Mesothelial cell of epicardium (in vitro differentiated cells): ENCODE measurements at places on chromosomes 16 and 17.

GRCh38 chr17:72030067-72030899, 90.5 kb upstream of the SOX9 start:
- peaks cover 25% of the 10 kb centered on the region for H3K4me1 ChIP-seq
- H3K36me3 ChIP-seq, result no peaks in the 10 kb centered on the region
- H3K27ac ChIP-seq, result peak overlapping the region; percentile 57
- DNase-seq, result peak; percentile 51
- H3K27me3 ChIP-seq, result peaks cover 6% of the 10 kb centered on the region

- H3K27me3 ChIP-seq, result peaks cover 37% of the 10 kb centered on the region
- no peaks in the 10 kb centered on the region for H3K4me1 ChIP-seq
- DNase-seq, result no peak
- H3K27ac ChIP-seq, result no peak overlapping the region
- no peaks in the 10 kb centered on the region for H3K36me3 ChIP-seq
These were observed 27.4 kb downstream of the MYH11 start for GRCh38 chr16:15829460-15829859.

- peaks cover 7% of the 10 kb centered on the region for H3K4me1 ChIP-seq
- H3K4me3 ChIP-seq, result no peak overlapping the region
- no peak overlapping the region for H3K27ac ChIP-seq
- DNase-seq, result peak; percentile 50
These were observed 22.5 kb downstream of the DNAI2 start for GRCh38 chr17:74296548-74296936.

GRCh38 chr16:31215287-31216162, 1.4 kb downstream of the PYDC1 start:
- peak; percentile 50 for DNase-seq
- H3K36me3 ChIP-seq, result no peaks in the 10 kb centered on the region
- no peak overlapping the region for H3K27ac ChIP-seq
- peaks cover 85% of the 10 kb centered on the region for H3K27me3 ChIP-seq

DNA sequence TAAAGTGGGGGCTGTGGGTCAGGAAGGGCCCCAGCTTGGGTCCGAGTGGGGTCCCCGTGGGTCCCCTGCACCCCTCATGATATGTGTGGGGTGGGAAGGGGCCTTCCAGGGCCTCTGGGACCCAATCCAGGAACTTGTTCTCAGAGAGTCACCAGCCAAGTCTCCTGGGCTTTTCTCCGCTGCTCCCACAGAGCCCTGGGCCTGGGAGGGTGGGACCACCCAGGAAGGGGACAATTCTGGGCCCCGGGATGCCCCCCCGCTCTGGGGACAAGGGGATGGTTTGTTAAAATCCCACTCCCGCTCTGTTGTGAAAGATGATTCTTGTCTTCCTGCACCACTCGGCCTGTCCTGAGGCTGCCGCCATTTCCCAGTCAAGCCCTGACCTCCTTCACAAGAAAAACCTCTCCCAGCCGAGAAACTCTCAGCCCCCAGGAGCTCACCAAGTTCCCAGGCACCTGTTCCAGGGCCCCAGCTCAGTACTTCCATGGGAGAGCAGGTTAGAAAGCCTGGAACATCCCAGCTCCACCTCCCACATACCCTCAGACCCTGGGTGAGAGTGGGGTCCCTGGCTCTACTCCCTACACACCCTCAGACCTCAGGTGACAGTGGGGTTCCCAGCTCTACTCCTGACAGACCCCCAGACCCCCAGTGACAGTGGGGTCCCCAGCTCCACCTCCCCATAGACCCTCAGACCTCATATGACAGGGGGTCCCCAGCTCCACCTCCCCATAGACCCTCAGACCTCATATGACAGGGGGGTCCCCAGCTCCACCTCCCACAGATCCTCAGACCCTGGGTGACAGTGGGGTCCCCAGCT, 75.1 kb downstream of the METRNL start:
- peaks cover 42% of the 10 kb centered on the region for H3K4me1 ChIP-seq
- H3K27ac ChIP-seq, result peak overlapping the region; percentile 21
- no peak overlapping the region for H3K4me3 ChIP-seq
- peaks cover 6% of the 10 kb centered on the region for H3K27me3 ChIP-seq

GRCh38 chr16:57522960-57523359, 13.4 kb downstream of the CCDC102A start:
- no peak for DNase-seq
- no peak overlapping the region for H3K4me3 ChIP-seq
- no peak overlapping the region for H3K27ac ChIP-seq
- H3K27me3 ChIP-seq, result peaks cover under 1% of the 10 kb centered on the region
- H3K4me1 ChIP-seq, result no peaks in the 10 kb centered on the region

GRCh38 chr16:64696866-64697265, 425.0 kb downstream of the CDH11 start:
- H3K36me3 ChIP-seq, result no peaks in the 10 kb centered on the region
- no peak overlapping the region for H3K27ac ChIP-seq
- H3K4me3 ChIP-seq, result no peak overlapping the region

DNA sequence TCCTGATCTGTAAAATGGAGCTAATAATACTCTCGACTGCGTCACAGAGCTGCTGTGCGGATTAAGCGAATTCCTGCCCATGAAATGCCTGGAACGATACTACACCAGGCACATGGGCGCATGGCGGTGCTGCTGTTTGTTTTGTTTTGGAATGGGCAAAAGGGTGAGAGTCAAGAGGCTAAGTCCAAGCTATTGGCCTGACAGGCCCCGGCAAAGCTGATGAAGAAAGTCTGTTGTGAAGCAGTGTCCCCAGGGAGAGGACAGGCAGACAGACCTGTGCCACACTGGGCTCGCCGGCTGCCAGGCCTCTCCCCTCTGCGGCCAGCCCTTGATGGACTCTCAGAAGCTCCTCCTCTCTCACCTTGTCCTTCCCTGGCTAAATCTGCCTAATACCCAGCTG, 31.3 kb upstream of the RASD1 start:
- peaks cover 7% of the 10 kb centered on the region for H3K4me1 ChIP-seq
- no peaks in the 10 kb centered on the region for H3K36me3 ChIP-seq
- DNase-seq, result no peak
- no peak overlapping the region for H3K4me3 ChIP-seq
- H3K27me3 ChIP-seq, result no peaks in the 10 kb centered on the region

DNA sequence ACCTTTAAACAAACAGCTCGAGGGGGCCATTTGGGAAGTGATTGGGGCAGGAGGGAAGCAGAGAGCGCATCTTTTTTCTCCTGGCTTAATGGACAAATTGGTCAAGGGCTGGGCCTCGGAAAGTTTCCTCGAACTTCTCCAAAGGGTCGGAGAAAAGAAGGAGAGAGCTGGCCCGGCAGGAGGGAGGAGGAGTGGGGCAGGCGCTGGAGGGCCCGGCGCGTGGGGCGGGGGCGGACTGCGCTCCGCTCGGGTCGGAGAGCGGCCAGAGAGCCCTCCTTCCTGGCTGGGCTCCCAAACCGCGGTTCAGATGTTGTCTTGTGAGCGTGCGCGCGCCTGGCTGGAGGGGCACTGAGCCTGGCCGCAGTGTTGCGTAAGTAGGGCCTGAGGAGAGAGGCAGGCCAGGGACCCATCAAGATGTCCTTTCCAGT, 1.2 kb downstream of the MMP2 start:
- H3K36me3 ChIP-seq, result peaks cover 21% of the 10 kb centered on the region
- peaks cover 26% of the 10 kb centered on the region for H3K4me1 ChIP-seq
- peak; percentile 77 for DNase-seq
- peak overlapping the region; percentile 83 for H3K4me3 ChIP-seq
- H3K27me3 ChIP-seq, result peaks cover 20% of the 10 kb centered on the region

DNA sequence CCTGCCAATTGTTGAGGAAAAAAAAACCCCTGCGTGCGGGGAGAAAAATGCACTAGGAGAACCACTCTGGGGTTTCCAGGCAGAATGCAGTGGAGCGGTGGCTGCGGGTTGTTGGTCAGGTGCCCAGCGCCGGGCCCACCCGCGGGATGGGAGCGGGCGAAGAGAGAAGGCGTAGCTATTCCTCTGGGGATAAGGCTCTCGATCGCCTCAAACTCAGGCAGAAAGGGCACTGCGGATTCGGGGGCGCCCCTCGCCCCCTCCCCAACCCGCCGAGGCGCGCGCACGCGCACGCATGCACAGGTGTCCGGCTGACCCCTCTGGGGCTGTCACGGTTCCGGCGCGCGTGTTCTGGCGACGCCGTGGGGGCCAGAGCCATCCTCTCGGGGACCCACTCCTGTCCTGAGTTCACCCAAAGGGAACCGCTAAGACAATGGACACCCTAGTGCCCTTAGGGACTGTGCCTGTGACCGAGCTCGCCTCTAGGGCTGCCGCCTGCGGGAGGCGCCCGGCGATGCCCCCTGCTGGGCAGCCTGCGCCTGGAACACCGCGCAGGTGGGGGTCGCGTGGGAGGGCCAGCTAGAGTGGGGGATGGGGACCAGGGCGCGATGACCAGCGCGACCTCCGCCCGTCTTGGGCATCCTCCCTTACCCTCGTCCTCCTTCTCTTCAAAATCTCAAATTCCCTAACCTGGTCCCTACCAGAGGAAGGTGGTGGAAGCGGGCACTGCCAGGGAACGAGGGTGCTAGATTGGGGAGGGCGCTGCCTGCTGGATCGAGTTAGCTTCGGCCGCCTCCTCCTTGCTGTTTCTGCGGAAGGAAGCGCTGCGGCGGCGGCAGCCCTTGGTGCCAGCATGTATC, 14.4 kb upstream of the CBX8 start:
- peak; percentile 55 for DNase-seq
- H3K27ac ChIP-seq, result no peak overlapping the region
- peaks cover 30% of the 10 kb centered on the region for H3K4me1 ChIP-seq

- peaks cover 7% of the 10 kb centered on the region for H3K4me1 ChIP-seq
- peak; percentile 26 for DNase-seq
- no peak overlapping the region for H3K4me3 ChIP-seq
- H3K36me3 ChIP-seq, result peaks cover 14% of the 10 kb centered on the region
- H3K27ac ChIP-seq, result no peak overlapping the region
These were observed 117.8 kb upstream of the METRNL start for GRCh38 chr17:82961366-82962162.

- no peak overlapping the region for H3K27ac ChIP-seq
- no peak for DNase-seq
- H3K36me3 ChIP-seq, result peaks cover 7% of the 10 kb centered on the region
- no peaks in the 10 kb centered on the region for H3K4me1 ChIP-seq
These were observed 71.1 kb upstream of the AMZ2 start for GRCh38 chr17:68176718-68177117.

GRCh38 chr17:75115555-75115954, 5.8 kb downstream of the ARMC7 start:
- H3K36me3 ChIP-seq, result peaks cover 14% of the 10 kb centered on the region
- peaks cover 8% of the 10 kb centered on the region for H3K4me1 ChIP-seq
- no peak overlapping the region for H3K4me3 ChIP-seq

- H3K36me3 ChIP-seq, result peaks cover 39% of the 10 kb centered on the region
- H3K4me3 ChIP-seq, result no peak overlapping the region
- no peak for DNase-seq
- no peaks in the 10 kb centered on the region for H3K27me3 ChIP-seq
- peak overlapping the region; percentile 96 for H3K27ac ChIP-seq
- H3K4me1 ChIP-seq, result peaks cover 16% of the 10 kb centered on the region
These were observed 13.1 kb upstream of the DUSP14 start for GRCh38 chr17:37476431-37477120.

DNA sequence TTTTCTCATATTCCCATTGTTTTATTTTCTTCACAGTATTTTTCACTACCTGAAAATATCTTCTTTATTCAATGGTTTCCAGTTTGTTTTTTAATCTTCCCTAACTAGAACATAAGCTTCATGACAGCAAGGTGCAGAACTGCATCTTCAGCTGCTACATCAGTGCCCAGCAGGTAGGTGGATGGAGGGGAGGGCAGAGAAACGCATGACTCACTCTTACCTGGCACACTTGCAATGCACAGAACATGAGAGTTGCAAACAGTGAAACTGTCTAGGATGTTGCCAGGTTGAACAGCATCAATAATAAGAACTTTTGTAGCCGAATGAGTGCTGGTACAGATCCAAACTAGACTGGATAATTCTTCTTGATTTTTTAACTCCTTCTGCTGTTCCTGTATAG, 127.1 kb downstream of the SPAG9 start:
- no peak overlapping the region for H3K27ac ChIP-seq
- no peaks in the 10 kb centered on the region for H3K4me1 ChIP-seq
- H3K27me3 ChIP-seq, result no peaks in the 10 kb centered on the region
- peaks cover 37% of the 10 kb centered on the region for H3K36me3 ChIP-seq
- H3K4me3 ChIP-seq, result no peak overlapping the region

- no peak for DNase-seq
- no peaks in the 10 kb centered on the region for H3K27me3 ChIP-seq
- peaks cover 2% of the 10 kb centered on the region for H3K36me3 ChIP-seq
- peaks cover 41% of the 10 kb centered on the region for H3K4me1 ChIP-seq
- peak overlapping the region; percentile 96 for H3K27ac ChIP-seq
- H3K4me3 ChIP-seq, result no peak overlapping the region
These were observed 27.8 kb upstream of the MEAK7 start for GRCh38 chr16:84532291-84532724.

DNA sequence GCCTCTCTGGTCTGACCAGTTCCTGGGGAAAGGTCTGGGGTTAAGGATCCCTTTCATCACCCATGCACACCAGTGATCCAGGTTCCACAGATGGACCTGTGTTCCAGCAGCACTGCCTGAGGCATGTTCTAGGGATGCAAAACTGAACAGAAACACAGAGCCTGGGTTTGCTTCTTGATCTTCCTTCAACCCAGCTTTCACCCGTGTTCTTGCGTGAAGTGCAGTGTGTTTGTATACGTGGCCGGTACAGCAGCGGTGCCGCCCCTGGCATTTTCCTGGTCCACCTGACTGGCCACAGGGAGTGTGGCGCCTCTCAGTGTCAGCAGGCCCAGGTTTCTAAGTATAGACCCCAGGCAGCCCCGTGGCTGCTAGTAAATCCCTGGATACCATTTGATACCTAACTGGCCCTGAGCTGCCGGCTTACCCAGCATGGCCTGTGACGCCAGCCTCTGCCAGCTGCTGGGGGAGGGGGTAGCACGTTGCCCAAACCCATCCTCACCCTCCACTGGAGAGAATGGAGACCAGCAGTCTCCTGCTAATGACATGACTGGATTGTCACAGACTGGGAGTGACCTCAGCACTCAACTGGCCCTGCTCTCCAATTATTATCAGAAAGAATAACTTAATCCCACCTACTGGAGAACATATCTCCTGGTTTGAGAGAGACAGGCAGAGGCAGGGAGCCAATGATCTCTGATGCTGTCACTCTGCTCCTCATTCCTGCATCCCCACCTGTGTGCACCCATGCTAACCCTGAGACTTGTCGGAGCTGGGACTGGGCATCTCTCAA, 59.2 kb upstream of the LGALS9 start:
- peaks cover 35% of the 10 kb centered on the region for H3K4me1 ChIP-seq
- no peak overlapping the region for H3K27ac ChIP-seq
- H3K27me3 ChIP-seq, result no peaks in the 10 kb centered on the region
- H3K4me3 ChIP-seq, result no peak overlapping the region

GRCh38 chr16:72845322-72846020, 202.5 kb downstream of the ZFHX3 start:
- peaks cover 47% of the 10 kb centered on the region for H3K4me1 ChIP-seq
- peaks cover 1% of the 10 kb centered on the region for H3K36me3 ChIP-seq
- no peak overlapping the region for H3K27ac ChIP-seq
- no peak overlapping the region for H3K4me3 ChIP-seq
- no peaks in the 10 kb centered on the region for H3K27me3 ChIP-seq
